ENCODE measurements at places on chromosomes 1 and 21.

GRCh38 chr21:33761441-33762036 is 119.2 kb downstream of the ITSN1 start:
- DNase-seq = peak; percentile 97

DNA sequence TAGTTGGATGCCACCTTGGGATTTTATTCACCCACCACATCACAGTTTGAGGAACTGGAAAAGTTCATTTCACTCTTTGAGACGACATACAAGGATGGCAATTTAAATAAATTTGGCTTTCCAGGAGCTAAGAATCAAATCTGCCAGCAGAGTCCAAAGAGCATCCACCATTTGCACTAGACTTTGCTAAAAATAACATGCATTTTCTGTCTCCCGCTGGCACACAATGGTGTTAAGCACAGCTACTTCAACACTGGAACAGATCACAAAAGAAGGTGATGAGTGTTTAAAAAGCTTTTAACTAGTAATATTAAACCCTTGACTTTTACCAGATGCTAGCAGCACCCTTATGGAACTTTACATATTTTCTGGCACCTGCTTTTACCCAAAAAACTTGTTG is 44.6 kb downstream of the MAEL start:
- DNase-seq = no peak

DNA sequence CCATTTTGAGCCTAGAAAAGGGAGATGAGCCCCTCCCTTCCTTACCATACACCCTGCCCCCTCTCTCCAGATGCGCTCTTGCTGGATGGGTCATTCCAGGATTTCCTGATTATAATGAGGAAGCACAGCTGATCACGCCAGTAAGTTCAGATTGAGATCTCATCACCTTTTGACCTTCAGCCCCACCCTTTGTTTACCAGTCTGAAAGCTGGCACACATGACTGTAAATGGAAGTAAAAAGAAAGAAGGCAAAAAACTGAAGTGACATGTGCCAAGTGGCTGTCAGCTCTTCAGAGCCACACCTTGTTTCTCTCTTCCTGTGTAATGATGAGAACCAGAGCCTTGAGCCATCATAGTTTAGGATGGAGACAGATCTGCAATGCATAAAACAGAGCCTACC is 27.9 kb downstream of the S1PR1 start:
- no peak for DNase-seq

DNA sequence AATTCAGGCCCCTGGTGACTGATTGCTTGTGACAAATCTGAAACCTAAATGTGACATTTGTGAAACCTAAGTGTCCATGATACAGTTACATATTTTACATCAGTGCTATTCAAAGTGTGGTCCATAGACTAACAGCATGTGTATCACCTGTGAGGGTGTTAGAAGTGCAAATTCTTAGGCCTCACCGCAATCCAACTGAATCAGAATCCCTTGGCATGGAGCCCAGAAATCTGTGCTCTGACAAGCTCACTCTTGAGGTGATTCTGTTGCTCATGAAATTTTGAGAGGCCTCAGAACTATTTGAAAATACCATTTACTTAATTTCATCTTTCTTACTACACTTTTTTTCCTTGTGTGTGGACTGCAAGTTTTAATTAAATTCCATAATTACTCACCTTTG is 587.9 kb downstream of the ADGRL2 start:
- no peak for DNase-seq

- DNase-seq = peak; percentile 54
Measured at GRCh38 chr1:20494609-20495311, 8.8 kb upstream of the CAMK2N1 start.

- no peak for DNase-seq
Measured at GRCh38 chr1:81990241-81990640, 189.5 kb downstream of the ADGRL2 start.

DNA sequence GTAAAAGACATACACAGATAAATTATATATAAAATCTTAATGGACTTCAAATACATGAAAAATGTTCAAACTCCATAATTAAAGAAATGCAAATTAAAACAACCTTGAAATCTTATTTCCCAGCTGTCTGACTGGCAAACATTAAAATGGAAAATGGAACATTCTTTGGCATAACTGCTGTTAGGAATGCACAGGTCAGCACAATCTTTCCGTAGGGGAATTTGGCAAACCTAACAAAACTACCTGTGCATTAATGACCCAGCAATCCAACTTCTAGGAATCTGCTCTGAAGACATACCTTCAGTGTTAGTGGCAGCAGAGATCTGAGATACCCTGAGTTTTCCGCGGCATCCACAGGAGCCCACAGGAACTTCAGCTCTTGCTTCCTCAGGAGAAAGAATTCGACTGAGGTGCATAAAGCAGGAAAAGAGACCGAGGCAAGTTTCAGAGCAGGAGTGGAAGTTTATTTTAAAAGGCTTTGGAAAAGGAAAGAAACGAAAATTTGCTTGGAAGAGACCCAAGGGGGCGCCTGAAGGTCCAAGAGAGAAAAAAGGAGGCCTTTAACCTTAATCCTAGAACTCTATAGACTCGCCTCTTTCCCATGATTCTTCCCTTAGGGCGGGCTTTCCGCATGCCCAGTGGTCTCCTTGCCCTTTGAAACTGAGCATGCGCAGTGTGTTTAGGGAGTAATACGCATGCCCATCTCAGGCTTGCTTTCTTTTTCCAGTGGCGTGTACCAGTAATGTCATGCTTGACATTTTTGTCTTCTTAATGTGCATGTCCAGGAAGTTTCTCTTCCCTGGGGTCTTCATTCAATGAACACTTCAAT is 24.8 kb downstream of the LYPD8 start:
- no peak for DNase-seq

- no peak for DNase-seq
Measured at GRCh38 chr1:54465351-54465811, 59.2 kb upstream of the SSBP3 start.

DNA sequence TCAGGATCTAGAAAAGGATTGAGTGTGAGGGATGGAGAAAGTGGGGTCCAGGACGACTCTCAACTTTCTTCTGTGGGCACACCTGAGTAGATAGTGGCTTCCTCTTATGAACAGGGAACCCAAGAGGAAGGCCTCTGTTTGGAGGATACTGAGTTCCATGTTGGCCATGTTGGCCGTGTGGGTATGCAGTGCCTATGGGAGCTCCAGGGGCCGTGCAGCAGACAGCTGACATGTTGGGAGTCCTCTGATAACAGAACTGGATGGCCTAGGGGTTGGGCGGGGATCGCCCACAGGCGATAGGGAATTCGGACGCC is 43.0 kb downstream of the TMEM53 start:
- no peak for DNase-seq

DNA sequence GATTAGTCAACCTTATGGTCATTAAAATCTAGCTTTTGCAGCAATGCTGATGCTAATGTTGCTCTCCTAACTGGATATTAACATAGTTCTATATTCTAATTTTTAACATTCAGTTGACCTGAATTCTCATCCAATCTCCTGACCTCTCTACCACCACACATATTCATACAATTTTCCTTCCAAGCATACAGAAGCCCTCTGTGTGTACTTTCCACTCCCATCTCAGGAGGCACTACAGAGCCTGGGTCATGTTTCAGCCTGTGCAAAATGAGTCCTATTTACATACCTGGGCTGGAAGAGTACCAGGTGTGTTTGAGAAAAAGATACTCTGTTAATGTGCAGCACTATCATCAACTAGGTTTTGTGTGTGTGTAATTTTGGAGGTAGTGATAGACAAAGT is 486.3 kb downstream of the NEGR1 start:
- no peak for DNase-seq

GRCh38 chr1:7346070-7346596 is 425.0 kb upstream of the VAMP3 start:
- no peak for DNase-seq

DNA sequence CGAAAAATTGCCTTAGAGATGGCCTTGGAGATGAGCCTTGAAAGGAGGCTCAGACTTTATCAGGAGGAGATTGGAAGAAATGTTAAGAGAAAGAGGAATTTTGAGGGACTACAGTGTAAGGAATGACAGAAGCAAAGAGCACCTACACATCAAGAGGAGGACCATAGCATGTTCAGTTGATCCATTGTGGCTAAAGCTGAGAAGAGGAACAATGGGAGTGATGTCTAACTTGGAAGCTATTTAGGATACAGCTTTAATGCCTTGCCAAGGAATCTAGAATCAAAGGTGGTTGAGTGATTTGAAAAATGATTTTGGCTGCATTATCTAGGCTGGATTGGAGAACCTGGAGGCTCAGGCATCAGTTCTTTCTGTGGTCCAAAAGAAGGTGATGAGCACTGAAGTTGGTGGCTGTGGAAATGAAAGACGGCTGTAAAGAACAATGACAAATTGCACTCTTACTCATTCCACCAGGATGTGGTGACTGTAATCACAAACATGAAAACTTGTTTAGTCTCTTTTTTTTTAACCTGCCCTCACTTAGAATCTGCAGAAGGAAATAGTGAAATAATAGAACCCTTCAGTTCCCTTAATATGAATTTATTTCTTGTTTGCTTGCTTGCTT is 11.3 kb downstream of the FAM20B start:
- no peak for DNase-seq

DNA sequence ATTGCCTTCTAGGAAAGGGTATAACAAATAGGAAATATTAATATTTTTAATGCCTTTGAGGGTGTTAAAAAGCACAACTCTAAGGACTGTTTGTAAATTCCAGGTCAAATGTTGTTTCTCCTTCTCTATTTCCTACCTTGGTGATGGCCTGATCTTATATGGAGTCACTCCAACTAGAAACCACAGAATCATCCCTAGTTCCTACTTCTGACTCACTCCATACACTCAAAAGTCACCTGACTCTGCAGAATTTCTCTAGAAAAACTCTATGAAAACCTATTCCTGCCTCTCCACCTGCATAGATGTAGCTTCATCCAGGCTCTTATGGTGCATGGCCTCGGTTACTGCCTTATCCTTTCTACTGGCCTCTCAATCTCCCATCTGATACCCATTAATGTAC is 14.5 kb downstream of the RGS4 start:
- no peak for DNase-seq

GRCh38 chr21:44996096-44996495 is 56.3 kb downstream of the SLX9 start:
- DNase-seq = no peak

GRCh38 chr1:67313934-67314671 is 6.4 kb downstream of the IL12RB2 start:
- DNase-seq = no peak

GRCh38 chr1:182050481-182051448 is 10.7 kb downstream of the ZNF648 start:
- no peak for DNase-seq

- no peak for DNase-seq
Measured at GRCh38 chr1:197924516-197925123, 7.4 kb downstream of the LHX9 start.

DNA sequence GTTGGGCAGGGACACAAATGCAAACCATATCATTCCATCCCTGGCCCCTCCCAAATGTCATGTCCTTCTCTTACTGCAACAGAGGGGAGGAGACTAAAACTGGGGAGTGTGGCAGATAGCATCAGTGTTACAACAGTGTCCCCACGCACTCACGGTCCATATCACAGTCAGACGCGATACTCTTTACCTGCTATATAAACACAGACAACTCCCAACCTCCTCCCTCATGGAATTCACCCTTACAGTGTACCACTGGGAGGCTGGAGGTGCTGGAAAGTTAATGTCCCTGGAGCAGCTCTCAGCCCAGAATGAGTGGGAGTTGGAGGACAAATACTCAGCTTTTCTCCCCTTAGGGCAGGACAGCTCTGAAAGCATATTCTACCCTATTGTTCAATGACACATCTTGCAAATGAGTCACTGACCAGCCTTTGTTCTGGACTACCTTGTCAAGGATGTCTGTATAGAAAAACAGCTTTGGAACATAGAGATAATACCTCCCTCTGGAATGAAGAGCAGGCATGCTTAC is 445.9 kb downstream of the SETD4 start:
- DNase-seq = no peak

DNA sequence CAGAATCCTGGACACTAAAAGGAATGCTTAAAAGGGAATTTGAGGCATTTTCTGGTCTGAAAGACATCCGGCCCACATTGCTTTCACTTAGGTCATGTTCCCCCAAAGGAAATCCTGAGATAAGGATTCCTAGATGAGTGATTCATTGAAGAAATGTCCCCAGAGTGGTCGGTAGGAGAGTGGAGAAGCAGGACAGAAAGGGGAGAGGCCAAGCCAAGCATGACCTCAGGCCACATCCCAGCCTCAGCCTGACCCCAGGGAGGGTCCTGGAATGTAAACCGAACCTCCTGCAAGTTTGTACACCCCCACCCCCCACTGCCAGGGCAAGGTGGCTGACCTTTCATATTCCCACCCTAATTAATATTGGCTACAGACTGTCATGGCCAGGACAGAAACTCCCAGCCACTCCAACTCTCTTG is 16.6 kb downstream of the HIVEP3 start:
- DNase-seq = peak; percentile 71

DNA sequence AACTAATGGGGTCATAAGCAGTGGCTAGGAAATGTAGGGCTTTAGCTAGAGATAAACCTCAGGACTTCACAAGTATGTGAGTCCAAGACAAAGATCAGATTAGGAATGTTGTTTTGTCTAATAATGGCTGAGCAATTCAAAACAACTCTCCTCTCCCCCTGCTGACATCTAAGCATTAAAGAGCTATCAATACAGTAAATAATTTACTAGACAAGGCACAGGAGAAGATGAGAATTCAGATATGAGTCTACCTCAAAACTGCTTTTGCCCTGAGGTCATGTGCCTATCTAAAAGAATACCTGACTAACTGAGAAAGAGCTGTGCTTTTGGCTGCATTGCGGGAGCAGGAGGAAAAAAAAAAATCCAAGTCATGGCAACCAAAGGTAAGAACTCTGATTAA is 86.8 kb downstream of the SPATA17 start:
- no peak for DNase-seq

DNA sequence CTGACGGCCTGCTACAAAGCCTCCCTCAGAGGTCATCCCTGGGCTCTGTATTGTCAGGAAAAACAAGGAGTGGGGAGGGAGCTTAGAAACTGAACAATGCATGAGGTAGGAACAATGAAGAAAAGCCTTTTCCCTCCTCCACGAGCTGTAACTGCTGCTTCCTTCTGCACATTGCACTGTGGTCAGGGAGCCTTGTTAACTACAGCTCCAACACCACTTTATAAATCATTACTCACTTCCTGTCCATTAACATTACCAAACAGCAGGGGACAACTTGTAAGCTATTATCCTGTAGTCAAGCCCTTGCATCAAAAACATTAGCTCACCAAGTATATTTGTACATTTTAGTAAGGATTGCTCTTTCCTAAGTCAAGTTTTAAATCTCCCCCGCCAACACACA is 336.0 kb upstream of the NR5A2 start:
- peak; percentile 97 for DNase-seq

- DNase-seq = no peak
Measured at GRCh38 chr1:234957330-234958065, 171.1 kb downstream of the TOMM20 start.

GRCh38 chr1:65232461-65232990 is 76.8 kb upstream of the DNAJC6 start:
- DNase-seq = no peak

- no peak for DNase-seq
Measured at GRCh38 chr1:218479436-218480115, 134.4 kb downstream of the TGFB2 start.

- DNase-seq = no peak
Measured at GRCh38 chr1:1780598-1781525, 2.6 kb upstream of the NADK start.

GRCh38 chr21:31612894-31613785 is 46.4 kb upstream of the SOD1 start:
- DNase-seq = no peak
